ENCODE measurements at places on chromosomes 4 and X. TPM values are rescaled to one million over a fixed set of nuclear protein-coding genes. Genes with fewer than 3 reads are reported as not detected.

DNA sequence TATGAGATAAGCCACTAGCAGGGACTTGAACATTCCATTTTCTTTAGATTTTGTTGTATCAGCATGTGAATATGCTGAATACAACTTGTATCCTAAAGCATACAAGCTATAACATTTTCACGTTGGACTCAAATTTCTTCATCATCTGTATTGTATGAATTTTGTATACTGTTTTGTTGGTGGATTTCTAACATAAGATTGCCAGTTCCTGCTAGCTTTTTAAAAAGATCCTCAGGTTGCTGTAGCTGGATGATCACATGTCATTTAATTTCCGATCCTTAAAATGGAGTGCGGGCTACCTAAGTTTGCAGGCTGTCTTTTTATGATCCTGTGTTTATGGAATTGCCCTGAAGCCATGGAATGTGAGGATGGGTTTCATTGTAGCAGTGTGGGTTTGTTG, 6.9 kb downstream of the PDLIM5 start:
- DNase-seq, result no peak

DNA sequence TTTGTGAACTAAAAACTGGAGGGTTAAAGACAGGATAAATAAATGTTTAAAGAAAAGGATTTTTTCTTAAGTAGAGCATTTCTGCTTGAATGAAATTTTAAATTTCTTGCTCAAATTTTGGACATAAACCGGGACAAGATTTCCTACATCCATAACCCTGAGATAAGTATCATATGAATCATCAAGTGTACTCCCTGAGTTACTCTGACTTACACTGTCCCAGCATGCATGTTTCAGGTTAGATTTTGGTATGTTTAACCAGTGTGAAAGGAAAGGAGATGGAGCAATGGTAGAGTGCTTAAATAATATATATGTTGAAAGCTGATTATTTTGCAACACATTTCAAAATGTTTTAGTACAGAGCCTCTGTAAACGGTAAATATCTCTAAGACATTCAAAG, 175.2 kb downstream of the ADGRL3 start:
- no peak for DNase-seq

GRCh38 chr4:118158763-118159375, 124.6 kb downstream of the NDST3 start:
- DNase-seq, result no peak

GRCh38 chrX:39253551-39253950, 452.3 kb downstream of the MID1IP1 start:
- DNase-seq, result no peak

DNA sequence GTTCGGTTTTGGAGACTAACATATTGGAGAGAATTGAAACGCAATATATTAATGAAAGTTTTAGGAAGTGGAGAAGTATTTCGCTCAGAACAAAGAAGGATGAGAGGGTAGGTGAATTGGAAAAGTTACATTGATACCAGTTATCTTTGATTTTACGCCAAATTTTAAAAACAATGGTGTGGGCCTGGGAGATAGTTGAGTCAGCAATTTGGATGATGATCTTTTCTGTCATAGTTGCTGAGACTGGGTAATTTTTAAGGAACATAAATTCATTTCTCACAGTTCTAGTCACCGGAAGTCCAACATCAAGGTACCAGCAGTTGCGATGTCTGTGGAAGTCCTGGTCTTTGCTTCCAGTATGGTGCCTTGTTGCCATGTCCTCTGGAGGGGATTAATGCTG, 644.8 kb upstream of the LCORL start:
- no peak for DNase-seq

DNA sequence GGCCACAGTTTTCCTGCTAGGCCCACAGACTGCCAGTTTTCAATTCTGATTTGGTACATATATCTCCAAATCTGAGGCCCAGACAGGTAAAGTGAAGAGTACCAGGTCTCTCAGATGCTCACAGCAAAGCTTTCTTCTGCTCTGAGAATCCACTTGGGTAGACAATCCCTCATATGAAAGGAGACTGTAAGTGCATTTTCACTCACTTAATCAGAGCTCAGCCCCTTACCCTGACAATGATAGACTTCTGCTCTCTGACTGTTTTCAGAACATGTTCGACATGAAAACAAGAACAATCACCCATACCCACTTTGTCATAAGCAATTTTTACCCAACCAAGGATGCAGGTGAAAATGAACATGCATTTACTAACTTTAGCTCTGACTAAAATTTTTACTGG, 7.1 kb downstream of the GPRIN3 start:
- DNase-seq, result no peak

- peak; percentile 64 for DNase-seq
Measured at GRCh38 chrX:153924149-153924861, 1.8 kb downstream of the ARHGAP4 start.

DNA sequence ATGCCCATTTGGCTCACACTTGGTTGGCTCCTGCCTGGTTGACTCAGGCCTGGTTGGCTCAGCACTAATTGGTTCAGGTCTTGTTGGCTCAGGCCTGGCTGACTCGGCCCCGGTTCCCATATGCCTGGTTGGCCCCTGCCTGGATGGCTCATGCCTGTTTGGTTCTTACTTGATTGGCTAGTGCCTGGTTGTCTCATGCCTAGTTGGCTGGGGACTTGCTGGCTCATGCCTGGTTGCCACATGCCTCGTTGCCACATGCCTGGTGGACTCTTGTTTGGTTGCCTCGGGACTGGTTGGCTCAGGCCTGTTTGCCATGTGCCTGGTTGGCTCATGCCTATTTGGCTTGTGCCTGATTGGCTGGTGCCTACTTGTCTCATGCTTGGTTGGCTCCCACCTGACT, 103.7 kb downstream of the APOOL start:
- DNase-seq, result no peak

GRCh38 chrX:154516656-154517100, 646 bp upstream of the FAM3A start:
- peak; percentile 21 for DNase-seq

- DNase-seq, result no peak
Measured at GRCh38 chr4:1091561-1091995, 21.8 kb downstream of the RNF212 start.

DNA sequence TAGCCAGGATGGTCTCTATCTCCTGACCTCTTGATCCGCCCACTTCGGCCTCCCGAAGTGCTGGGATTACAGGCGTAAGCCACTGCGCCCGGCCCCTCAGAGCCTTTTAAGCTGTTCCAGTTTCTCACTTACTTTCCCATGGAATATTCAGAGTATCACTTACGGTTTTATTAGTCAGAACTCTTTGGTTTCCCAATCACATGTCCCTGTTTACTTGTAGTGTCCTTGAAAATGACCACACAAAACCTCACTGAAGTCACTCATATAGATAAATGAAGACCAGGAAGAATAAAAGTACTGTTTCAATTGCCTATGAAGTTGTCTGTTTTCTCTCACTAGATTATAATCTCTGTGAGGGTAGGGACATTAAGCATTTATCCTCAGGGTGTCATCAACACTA, 217.2 kb upstream of the HCCS start:
- peak; percentile 2 for DNase-seq

GRCh38 chr4:5010984-5011383, 8.3 kb downstream of the CYTL1 start:
- DNase-seq, result no peak

DNA sequence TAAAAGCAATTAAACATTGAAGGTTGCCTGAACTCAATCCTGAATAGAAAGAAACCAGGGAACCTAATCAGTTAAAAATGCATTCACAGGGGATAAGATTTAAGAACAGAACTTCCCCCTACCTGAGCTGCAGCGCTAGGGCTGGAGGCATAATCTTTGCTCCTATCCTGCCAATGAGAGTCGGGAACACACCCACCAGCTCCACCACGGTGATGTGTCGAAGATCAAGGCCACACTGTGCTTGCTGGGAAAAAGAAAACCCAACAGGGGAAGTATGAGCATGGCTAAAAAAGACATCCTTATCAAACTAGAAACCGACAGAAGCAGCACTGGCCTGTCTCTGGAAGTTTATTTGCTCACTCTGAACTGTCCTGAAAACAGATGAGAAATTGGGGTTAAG, 66.3 kb downstream of the SRPX start:
- no peak for DNase-seq

DNA sequence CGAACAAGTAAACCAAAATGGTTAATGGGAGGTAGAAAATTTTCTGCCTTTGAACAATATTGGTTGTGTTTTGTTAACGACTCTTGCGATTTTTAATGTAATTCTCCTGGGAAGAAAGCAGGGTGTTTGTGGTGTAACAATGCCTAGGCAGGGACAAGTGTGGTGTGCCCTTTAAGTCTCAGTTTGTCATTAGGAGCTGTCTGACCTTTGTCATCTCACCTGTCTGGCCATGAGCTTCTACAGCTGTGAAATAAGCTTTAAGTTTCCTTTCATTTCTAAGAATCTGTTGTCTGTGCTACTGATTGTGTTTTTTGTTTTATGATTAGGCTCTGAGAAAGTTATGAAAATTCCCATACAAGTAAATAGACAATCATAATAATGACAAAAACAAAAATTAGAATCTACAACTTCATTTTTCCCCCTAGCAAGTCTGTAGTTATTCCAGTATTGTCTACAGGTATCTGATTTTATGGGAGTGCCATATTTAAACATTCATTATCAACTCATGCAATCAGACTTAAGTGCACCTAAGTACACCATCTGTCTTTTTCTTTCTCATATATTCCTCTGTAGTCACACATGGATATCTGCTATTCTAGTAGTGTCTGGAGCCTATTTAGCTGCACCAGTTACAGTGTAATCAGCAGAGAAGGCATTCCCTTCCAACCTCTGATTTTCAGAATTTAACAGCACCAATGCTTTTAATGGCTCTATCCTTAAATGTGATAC, 203.5 kb downstream of the PPARGC1A start:
- no peak for DNase-seq

DNA sequence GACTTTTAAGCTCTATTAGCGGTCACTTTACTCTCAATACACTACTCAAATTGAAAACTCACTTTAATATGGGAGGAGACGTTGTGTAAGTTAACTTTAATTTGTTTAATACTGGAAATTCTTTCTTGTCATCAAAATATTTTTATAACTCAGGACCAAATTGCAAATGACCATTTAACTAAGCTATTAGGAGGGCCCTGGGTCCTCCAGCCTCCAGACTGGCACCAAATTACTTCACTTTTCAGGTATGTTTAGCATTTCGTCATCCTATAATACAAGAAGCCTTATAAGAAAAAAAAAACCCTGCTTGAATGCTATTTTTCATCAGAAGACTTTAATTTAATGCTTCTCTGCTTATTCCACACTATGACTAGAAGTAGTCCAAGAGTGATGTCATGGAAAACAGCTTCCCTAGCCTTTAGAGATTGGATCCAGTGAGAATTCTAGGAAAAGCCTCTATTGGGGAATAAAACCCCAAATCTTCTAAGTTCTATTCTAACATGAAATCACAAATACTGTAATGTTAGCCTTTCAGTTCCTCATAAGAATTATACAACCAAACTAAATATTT, 6.6 kb downstream of the KLHL15 start:
- no peak for DNase-seq

- DNase-seq, result no peak
Measured at GRCh38 chrX:133745349-133745748, 240.0 kb downstream of the GPC3 start.

DNA sequence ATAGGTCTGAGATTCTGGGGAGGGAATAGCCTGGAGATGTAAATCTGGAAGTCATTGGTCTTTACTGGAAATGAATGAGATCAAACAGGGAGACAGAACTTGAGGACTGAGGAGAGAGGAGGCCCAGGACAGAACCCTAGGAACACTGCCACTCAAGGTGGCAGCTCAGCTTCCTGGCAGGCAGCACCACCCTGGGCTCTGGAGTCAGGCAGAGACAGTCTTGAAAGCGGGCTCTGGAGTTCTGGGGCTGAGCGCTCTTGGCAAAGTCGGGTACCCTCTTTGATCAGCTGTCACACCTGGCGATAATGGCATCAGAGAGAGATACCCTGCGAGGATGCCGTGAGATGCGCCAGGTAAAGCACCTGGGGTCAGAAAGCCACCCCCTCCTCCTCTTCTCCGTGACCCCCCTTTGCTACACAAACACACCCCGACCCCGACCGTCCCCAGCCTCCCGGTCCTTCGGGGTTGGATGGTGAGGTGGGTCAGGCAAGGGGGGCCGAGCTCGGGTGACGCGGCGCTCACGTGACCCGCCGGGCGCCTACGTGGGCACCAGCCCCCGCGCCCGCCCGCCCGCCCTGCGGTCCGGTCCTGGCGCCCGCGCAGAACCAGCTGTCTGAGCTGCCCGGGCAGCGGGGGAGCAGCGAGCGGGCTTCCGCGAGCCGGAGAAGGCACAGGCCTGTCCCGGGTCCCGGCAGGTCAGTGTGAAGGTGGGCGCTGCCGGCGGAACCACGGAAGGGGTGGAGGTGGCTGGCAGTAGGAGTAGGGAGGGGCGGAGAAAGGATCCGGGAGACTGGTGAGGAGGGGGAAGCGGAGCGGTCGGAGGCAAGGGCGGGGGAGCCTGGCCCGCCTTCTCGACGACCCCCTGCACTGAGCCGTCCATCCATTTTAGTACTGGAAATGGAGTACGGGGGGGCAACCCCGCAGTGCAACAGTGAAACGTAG, at the start of gene TCEAL3:
Gene TCEAL3, plus strand, starts transcription at position 600 of the 942 bp plus-strand sequence. CDS start 1,102 bp downstream, outside the sequence.
- DNase-seq, result no peak

GRCh38 chr4:52861879-52862616, at the start of gene RASL11B:
RASL11B (plus strand) TSS chr4:52862317; CDS start chr4:52862508, 191 bp downstream.
- peak; percentile 72 for DNase-seq

DNA sequence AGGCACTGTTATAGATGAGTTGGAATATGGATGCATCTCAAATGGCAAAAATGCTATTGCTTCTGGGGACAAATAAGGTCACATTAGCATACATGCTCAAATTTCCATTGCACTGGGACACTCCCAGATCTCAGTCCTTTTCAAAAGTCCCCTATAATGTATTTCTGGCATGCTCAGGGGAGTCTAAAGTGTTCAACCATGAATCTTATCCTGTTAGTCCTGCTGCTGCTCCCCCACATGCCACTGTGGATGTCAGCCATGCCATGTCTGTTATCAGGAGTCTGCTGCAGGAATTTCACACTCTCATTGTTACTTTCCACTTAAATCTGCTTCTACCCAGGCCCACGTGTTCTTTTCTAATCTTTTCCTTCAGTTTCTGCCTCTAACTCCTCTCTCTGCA, 1000.6 kb downstream of the CCSER1 start:
- no peak for DNase-seq

- DNase-seq, result no peak
Measured at GRCh38 chr4:133600008-133600407, 450.9 kb downstream of the PCDH10 start.

DNA sequence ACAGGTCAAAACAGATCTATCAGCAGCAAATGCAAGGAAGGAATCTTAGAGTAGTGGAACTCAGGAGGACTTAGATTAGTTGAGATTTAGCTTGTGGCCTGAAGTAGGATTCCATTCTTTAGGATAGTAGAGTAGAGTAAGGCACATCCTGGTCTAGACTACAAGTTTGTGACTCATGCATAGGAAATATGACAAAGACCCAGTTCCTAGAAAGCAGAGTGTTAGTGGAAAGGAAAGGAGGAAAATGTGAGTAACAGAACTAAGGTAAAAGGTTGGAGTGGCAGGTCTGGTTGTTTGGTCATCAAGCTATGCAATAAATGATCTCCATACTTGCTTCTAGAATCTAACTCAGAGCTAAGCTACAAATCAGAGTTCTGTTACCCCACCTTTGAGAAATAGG, 595.0 kb downstream of the ACTRT1 start:
- DNase-seq, result no peak

SHROOM3 gene
- polyA plus RNA-seq, result not detected

PTCHD1 gene
- not detected for polyA plus RNA-seq

TLR2 gene
- 162 TPM for polyA plus RNA-seq

MAGEA8 gene
- polyA plus RNA-seq, result not detected

SHROOM4 gene
- not detected for polyA plus RNA-seq

ARR3 gene
- not detected for polyA plus RNA-seq

TLR10 gene
- polyA plus RNA-seq, result 1.1 TPM

All from CD14-positive monocyte (primary cell).